NCI-H2171 treated with DMSO at 0.1 percent for 48 hours (cell line): ENCODE measurements at places on chromosomes 1 and 21.
A peak's percentile ranks its signal among the peaks of the same experiment; 100 is the strongest.

DNA sequence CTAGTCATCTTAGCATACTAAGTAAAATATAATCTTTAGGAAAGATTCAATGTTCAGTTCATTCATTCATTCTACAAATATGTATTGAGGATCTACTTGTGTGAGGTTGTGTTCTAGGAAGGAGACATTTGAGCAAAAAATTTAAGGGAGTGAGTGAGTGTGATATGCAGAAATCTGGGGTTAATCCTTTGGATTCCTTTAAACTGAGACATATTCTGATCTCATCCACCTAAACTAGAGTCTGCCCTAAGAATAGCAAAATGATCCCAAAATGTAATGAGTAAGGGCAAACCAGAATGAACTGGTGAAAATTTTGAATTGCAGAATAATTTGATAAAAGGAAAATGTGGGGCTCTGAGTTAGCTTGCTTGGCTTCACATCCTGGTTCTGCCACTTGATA, 8.6 kb downstream of the UBE2U start:
- DNase-seq: no peak

DNA sequence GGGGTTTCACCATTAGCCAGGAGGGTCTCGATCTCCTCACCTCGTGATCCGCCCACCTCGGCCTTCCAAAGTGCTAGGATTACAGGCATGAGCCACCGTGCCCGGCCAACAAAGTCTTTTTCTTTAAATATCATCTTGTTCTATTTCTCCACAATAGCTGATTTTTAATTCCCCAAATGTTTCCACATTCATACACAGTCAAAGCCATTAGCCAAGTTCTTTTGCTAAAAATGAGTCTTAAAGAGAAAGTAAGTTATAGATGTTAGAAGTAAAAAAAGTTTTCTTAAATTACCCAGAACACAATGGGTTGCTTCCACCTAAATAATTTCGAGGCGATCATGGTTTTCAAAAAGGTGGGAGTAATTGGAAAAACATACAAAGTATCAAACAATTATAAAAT, 30.6 kb downstream of the C2CD2 start:
- no peak for DNase-seq

DNA sequence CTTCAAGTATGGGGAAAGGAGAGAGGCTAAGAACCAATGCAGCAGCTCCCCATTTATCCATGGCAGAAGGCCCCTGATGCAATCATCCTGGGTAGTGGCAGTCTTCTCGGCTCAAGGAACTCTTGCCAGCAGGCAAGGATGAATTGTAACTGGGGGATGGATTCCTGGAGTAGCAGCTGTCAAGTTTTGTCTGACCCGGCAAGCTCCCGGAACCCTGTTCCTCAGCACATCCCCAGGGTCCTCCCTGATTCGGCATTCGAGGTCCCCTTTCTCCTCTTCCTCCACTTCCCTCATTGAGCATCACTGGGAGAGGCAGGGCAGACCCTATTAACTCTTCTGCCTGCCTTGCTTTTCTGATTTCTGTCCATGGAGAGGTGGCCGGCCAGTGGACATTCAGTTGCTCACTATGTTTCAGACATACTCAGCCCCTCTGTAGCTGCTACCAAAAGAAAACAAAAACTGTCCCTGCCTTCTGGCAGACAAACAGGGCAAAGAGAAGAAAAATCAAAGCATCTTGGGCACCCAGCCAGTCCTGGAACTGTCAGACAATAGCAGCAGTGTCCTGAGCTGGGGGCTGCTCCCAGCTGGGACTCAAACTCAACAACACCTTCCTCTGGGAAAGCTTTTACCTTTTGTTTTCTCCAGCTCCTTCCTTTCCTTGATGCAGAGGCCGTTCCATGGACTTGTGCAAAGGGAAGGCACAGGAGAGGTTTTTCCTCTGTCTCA, 5.6 kb upstream of the PTCH2 start:
- DNase-seq: peak; percentile 11

DNA sequence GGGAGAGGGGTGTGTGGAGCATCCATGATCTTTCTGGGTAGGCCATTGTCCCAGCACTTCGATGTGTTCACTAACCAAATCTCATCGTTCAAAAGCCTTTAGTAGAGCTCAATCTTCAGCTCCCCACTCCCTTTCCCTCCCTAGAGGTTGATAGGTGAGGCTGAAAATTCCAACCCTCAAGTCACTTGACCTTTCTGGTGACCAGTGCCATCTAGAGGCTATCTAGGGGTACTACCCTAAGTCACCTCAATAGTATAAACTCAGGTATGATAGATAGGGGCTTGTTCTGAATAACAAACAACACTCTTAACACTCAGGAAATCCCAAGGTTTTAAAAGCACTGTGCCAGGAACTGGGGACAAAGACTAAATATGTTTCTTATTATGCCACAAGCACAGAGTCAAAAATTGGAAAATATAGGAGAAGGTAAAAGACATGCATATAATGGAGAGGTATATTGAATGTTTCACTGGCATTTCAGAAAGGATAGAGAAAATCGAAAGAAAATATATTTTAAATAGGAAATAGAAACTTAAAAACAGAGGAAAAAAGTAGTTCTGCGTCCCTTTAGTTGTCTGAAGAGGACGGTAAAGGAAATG, 42.9 kb upstream of the CD53 start:
- peak; percentile 80 for DNase-seq

- DNase-seq: no peak
Measured at GRCh38 chr1:178137238-178137637, 43.3 kb downstream of the RASAL2 start.

DNA sequence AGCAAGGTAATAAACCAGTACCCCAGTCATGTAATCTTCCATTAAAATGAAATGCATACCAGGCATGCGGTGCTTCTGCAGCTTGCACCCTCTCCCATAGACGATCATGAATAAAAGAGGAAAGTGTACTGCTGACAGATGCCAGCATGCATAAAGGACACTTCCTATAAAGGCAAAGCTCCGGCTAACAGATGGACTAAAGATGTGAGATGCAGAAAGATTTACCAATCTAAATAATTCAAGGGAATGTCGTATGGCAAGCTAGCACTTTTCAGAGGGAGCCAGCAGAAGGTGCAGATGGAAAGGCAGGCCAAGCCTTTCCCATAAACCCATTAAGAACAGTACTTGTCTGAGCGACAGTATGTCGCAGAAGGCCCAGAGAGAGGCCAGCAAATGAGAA, 542.0 kb downstream of the NUF2 start:
- peak; percentile 17 for DNase-seq

DNA sequence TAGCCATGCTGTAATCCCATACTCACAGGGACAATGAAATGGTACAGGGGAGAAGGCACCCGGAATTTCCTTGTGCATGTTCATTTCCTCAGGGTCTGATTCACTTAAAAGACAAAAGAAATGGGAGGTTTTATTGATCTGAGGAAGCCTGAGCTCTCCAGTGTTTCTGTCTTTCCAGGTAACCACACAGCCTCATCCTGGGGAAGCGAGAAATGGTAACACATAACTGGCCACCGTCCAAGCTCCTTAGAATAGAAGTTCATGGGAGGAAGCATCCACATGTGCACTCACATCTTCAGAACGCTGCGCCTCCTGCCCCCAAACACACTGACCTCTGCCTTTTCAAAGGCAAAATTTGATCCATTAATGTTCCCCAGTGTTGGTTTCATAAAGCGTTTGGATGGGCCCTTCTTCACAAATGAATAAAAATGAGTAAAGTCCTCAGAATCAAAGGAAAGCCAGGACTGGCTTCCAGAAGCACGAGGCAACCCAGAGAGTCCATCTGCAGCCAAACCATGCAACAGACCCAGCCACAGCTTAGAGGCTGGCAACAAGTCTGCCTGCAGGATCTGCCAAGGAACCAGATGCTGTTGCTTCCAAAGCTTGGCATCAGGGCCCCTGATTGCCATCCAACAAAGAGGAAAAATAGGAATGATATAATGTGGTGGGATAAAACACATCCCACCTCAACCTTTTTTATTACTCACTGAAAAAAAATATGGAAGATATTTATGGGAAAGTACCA, 120.3 kb downstream of the ZBTB18 start:
- no peak for DNase-seq

GRCh38 chr1:210250998-210251679, 18.5 kb downstream of the SERTAD4 start:
- DNase-seq: peak; percentile 92

DNA sequence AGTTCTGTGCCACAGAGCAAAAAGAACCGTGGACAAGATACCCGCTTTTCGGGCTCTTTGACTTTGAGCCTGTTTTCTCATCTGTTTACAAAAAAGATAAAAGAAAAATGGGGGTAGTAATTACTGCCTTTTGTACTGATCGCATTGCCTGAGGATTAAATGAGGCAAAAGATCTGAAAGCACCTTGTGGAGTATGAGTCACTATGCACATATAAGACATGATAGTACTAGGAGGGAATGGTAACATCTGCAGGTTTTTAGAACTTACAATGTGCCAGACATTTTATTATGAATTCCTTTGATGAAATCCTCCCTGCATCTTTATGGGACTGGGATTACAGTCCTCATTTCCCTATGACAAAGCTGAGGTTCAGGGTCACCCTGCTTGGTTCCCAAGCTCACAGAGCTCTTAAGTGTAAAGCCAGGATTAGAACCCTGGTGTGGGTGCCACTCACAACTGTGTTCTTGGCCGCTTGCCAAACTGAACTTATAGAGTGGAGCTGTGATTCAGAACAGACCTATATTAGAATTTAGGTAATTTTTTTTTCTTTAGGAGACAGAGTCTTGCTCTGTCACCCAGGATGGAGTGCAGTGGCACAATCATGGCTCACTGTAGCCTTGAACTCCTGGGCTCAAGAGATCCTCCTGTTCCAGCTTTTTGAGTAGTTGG, 1.8 kb downstream of the DISC1 start:
- DNase-seq: peak; percentile 14

GRCh38 chr21:38478782-38479181, 19.5 kb downstream of the ERG start:
- no peak for DNase-seq

DNA sequence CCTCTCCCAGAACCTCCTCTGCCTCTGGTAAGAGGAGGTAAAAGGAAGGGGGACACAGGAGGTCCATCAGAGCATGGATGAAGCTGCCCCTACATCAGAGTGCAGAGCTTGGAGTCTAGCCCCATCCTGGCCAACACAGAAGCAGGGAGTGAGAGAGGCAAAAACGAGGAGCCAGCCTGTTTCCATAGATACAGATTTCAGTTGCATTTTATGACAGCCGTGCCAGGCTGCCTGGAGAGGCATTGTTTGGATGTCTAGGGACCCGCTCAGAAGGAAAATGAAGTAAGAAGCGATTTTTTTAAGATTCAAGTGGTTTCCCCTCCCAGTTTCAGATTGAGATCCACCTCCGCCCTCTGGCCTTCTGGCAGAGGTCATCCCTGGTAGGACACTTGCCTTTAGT, 11.5 kb upstream of the GJA8 start:
- no peak for DNase-seq

DNA sequence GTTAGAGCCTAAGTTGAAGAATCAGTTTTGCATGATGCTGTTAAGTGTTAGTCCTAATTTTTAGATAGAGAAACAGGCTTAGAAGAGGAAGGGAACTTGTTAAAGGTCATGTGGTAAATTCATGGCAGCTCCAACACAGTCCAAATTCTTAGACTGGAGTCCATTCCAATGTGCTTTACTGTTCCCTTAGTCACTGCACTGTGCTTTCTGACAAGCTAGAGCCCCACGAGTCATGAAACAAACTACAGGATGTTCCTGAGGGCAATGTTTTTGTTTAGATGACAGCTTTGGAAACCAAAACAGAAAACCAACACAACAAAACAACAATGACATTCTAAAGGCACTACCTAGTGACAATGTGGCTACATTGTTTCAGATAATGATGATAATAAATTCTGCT, 23.1 kb upstream of the RGS4 start:
- DNase-seq: no peak

- DNase-seq: no peak
Measured at GRCh38 chr1:214550013-214550856, 1.2 kb downstream of the PTPN14 start.

- peak; percentile 30 for DNase-seq
Measured at GRCh38 chr21:40066221-40066620, 199.0 kb downstream of the PCP4 start.

GRCh38 chr21:37415939-37416338, 49.4 kb downstream of the DYRK1A start:
- no peak for DNase-seq

GRCh38 chr1:69567652-69568420, at the start of gene LRRC7:
LRRC7 (plus strand) TSS chr1:69567922; CDS start chr1:69568640, 718 bp downstream.
- peak; percentile 75 for DNase-seq

- no peak for DNase-seq
Measured at GRCh38 chr1:22154626-22155025, 11.7 kb upstream of the WNT4 start.

- no peak for DNase-seq
Measured at GRCh38 chr1:241457421-241457820, 62.1 kb downstream of the FH start.

DNA sequence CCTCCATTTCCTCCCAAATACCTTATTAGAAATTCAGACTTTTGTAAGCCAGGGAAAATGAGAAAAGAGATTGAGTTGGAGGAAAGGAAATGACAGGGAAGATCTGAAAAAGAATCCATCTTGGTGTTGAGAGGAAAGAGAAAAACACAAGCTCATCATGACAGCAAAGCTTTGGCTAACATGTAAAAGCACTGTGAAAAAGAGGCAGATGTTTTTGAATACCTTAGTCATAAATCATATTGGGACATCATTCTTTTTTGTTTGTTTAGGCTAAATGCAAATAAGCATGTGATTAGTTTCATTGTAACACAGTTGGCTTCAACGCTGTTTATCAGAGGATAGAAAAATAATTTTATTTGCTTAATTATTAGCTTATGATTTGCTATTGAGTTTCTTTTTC, 64.6 kb downstream of the LHX8 start:
- no peak for DNase-seq
